ENCODE measurements at places on chromosomes 3 and 15. TPM values are rescaled to one million over a fixed set of nuclear protein-coding genes. Genes with fewer than 3 reads are reported as not detected.

The CLSTN2 gene
- 26.6 TPM for total RNA-seq

- no peak for DNase-seq
Observed at GRCh38 chr3:99895131-99895696, 77.6 kb downstream of the CMSS1 start.

GRCh38 chr3:153783106-153783505 lies 338.1 kb upstream of the ARHGEF26 start:
- no peak for DNase-seq

- peak; percentile 34 for DNase-seq
Observed at GRCh38 chr3:149575961-149576564, 81.8 kb downstream of the WWTR1 start.

The ZNF621 gene
- total RNA-seq: 10.7 TPM

- no peak for DNase-seq
Observed at GRCh38 chr3:161737171-161737570, 240.6 kb downstream of the OTOL1 start.

DNA sequence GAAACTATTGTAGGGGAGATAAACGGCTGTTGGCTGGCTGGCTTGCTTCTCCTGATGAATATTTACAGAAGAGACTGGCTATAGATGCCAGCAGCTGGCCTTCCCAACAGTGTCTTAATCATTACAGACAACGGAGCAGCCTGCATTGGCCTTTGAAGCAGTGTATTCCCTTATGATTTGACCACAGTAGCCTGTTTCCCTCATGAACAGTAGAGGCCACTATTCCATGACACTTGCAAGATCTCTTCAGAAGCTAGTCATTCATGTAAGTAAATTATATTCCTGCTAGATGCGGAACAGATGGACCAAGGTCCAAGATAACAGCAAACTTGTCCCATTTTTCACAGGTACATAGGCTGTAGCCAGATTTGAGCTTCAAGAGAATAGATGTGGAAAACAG lies 47.3 kb downstream of the TMCO5A start:
- DNase-seq: no peak

- DNase-seq: no peak
Observed at GRCh38 chr15:31473385-31474058, 146.9 kb downstream of the KLF13 start.

GRCh38 chr3:179179979-179180759 lies 32.0 kb downstream of the PIK3CA start:
- DNase-seq: no peak

DNA sequence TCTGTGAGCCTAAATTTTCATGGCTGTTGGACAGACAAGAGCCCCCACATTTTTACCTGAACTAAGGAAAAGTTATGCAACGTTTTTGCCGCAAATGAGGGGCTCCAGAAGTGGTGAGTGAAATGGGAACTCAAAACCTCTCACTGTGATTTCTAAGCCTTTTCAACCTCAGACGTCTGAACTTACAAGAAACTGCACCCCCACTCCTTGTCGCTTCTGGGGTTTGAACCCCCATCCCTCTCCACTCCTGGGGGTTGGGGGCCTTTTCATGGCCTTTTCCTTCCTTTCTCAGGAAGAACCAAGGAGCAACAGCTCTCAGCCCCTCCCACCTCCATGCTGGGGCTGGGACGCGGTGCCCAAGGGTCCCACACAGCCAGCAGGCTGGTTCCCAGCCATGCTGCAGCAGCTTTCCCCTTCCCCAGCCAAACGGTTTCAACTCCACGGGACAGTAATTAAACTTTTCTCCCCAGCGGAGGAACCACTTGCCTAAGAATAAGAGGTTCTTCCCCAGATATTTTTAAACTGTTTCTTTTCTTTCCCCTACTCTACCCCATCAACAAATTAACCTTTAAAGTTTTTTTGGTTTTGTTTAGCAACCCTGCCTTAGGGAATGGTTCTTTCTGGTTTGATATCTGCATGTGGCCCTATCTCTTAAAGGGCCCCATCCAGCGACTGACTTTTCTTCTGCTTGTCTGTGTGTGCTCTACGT lies 387.6 kb upstream of the CBLB start:
- DNase-seq: no peak

GRCh38 chr3:71649757-71650156 lies 66.2 kb upstream of the FOXP1 start:
- DNase-seq: no peak

- DNase-seq: no peak
Observed at GRCh38 chr3:167811031-167811430, 75.5 kb downstream of the SERPINI1 start.

The C3orf49 gene
- not detected for total RNA-seq

GRCh38 chr3:9749296-9749644 lies 482 bp upstream of the OGG1 start:
- no peak for DNase-seq

- DNase-seq: no peak
Observed at GRCh38 chr15:100230784-100231183, 111.0 kb downstream of the ADAMTS17 start.

The AADACL2 gene
- total RNA-seq: not detected

DNA sequence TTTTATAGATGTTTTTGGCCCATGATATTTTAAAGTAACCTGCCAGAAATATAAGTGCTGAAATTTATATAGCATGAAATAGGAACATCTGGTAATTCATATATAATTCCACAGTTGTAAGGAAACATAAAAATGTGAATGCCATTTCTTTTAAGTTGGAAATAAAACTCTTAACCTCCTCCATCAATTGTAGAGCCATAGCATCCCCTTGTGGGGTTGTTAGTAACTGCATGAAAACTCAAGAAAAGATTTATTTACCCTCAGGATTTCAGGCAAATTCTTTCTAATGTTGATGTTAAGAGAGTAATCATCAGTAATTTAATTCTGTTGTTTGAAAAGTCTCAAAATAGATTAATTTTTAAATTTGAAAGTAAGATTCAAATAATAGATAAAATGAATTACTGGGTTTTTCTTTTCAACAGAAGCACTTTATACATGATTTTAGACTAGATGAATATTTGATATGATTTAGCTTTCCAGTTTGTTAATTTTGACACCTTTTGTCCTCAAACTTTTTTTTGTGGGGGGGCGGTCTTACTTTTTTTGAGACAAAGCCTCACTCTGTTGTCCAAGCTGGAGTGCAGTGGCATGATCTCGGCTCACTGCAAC lies 74.7 kb downstream of the RASA2 start:
- DNase-seq: no peak

The BNC1 gene
- total RNA-seq: 2.4 TPM

- no peak for DNase-seq
Observed at GRCh38 chr15:99731336-99732123, 1.7 kb downstream of the LYSMD4 start.

The IL20RB gene
- 0.89 TPM for total RNA-seq

The MYZAP gene
- 429 TPM for total RNA-seq

DNA sequence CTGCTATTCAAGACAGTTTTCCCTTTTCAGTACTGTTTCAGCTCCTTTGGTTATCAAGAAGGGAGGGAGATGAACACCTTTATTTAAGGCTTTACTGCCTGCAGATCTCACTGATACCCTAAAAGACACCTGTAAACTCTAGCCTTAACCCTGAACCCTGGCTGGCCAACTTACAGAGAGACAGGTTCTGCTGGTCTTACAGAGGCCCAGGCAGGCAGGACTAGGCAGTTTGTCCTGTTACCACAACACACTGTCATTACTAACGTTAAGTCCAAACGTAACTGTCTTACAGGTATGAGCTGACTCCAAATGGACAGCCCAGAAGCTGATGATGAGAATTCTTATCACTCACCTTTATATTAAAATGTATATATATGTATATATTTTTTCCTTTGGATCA lies 42.1 kb downstream of the ESYT3 start:
- DNase-seq: no peak

GRCh38 chr15:93195109-93195508 lies 106.1 kb upstream of the RGMA start:
- no peak for DNase-seq

GRCh38 chr3:23826382-23827064 lies 20.8 kb downstream of the UBE2E1 start:
- no peak for DNase-seq

GRCh38 chr3:154384479-154384878 lies 45.5 kb downstream of the GPR149 start:
- DNase-seq: no peak
